NCI-H1105 treated with DMSO at 0.1 percent for 48 hours (cell line): ENCODE measurements at places on chromosomes 12 and 14.

DNA sequence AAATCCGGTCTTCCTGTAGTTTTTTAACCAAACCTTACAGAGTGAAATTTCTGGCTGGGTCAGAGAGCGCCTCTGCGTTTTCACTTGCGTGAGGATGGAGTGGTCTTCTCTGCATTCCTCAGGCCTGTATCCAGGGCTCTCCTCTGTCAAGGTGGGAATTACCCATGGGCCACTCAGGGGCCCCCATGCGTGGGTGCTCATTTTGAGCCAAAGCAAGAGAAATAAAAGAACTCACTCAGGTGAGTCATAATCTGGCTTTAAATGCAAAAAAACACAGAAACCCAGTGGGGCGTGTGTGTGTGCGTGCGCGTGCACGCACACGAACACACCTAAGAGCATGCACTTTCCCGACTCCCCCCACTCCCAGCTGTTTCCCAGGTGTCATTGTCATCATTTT is 104.0 kb upstream of the PWP1 start:
- DNase-seq = no peak

DNA sequence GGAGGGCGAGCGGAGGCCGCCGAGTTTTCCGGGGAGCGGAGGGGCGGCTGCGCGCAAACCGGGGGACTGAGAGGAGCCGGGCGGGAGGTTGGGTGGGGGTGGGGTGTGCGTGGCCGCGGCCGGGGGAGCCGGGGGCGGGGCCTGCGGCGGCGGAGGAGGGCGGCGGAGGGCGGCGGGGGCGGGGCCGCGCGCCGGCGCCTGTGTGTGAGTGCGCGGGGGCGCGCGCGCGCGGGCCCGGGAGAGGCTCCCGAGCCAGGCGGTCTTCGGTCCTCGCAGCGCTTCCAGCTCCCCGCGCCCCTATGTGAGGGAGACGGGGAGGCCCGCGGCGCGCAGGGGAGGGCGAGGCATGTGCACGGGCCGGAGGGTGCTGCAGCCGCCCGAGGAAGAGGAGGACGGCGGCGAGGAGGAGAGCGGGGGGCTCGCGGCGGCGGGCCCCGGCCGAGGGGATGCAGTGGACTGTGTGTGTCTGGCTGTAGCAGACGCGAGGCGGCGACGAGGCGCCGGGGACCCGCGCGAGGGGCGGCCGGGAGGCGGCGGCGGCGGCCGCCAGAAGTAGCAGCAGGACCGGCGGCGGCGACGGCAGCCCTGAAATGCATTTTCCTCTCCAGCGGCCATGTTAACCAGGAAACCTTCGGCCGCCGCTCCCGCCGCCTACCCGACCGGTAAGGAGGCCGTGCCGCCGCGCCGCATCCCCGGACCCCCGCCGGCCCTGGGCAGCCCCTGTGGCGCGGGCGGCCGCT is at the start of gene DYRK2:
Gene DYRK2 (plus strand): TSS at position 225 of the 740 bp plus-strand sequence. CDS start 389 bp downstream, at position 614.
- DNase-seq = peak; percentile 80

DNA sequence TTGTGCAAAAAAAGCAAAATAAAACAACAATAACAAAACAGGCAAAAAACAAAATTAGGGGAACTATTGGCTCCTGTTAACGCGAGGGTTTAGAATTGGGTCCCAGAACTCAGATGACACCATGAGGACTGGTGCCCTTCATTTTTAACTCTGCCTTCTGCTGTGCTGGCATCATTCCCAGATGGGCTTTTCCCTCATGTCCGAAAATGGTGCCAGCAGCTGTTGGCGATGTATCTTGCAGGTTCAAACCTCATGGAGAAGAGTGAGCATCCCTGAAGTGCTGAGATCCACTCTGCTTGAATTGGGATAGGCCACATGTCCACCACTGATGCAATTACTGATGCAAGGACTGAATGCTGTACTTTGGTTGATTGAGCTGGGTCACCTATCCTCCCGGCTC is 61.1 kb downstream of the MYRFL start:
- no peak for DNase-seq

DNA sequence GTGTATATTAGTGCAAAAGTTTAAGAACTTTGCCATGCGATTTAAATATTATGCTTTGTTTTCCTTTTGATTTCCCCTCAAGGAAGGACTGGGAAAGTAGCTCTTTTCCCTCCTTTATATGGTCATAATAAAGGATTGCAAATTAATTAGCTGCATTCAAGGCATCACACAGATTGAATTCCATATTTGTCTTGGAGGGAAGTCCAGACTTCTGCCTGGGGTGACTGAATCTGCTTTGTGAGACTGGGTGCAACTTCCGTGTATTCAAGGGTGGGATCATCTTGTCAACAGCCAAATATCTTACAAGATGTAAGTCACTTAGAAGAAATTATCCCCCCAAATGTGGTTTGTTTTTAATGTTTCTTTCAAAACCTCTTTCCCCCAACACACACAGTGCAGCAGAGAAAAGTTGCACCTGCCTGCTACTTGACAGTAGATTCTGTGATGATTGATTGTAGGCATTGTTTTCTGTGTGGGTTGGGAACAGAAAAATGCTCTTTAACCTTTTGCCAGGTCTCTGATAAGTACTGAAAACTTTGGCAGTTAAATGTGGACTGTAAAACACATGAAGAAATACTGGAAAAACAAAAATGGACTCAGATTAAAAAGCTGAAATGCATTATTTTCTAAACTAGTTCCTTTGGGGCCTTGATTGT is 28.4 kb downstream of the STK38L start:
- DNase-seq = peak; percentile 93

DNA sequence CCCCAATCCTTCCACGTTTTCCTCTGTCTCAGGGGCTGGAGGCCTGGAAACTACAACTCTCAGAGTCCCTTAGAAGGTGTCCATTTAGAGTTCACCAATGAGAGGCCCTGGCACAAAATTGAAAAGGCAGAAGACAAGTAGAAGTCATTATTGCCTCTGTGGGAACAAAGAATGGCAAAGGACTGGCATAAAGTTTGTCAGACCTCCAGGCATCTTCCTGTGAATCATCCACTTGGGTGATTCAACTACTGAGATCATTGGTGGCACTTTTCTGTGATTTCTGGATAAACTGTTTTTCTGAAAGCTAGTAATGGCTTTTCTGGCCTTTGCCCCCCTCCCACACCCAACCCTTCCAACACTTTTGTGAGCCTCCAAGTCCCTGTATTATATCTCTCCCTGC is 42.6 kb upstream of the C12orf42 start:
- DNase-seq = no peak

DNA sequence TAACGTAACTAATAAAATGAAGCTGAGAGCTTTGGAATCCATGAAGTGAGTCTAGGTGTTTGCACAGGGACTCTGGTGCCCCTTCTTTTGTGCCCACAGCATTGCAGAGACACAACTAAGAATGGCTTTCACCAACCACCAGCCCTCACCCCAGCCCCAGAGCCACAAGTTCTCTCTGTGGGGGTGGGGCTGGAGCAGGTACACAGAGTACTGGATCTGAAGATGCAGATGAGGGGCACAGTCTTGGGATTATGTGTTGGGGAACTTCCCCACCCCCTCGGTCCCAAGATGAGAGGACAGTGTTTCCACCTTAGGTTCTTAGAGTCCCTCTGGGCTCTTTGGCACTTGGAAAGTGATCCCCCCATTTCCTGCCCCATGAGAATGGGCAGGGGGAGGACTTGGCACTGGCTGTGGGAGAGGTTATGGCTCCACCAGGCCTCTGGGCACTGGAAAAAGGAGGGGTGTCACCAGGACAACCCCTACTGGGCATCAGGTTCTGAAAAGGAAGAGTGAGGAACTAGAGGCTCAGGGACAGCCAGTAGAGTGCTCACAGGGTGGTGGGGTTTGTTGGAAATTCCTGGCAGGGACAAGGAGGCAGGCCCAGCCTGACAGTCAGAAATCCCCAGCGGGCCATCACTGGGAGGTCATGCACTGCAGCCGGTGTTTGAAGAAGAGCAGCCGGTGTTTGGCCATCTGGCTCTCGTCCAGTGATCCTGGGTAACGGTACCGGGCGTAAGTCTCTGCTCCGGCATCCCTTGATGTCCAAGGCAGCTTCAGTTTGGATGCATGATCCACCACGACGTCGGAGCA is 6.7 kb downstream of the B4GALNT1 start:
- no peak for DNase-seq

GRCh38 chr12:57729321-57729844 is 9.2 kb downstream of the AGAP2 start:
- no peak for DNase-seq

DNA sequence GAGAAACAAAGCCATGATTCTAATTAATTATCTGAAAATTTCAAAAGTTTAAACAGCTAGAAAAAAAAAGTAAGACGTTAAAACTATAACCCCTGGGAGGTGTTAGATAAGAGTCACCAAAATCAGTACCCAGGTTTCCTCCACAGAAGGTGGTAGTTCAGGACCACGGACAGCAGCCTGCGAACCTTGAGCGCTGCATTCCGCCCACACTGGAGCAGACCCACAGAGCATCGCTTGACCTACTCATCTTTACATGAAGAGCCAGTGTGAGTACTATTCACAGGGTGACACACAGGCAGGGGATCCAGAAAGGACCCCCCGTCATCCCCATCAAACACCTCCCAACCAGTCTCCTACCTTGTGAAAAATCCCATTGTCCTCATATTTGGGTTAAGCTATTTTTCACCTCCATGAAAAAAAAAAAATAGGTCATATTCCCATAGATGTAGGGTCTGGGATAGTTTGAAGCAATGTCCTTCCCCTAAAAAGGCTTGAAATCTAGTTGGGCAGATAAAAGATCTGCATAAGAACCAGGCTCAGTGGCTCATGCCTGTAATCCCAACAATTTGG is 8.8 kb upstream of the CHGA start:
- DNase-seq = no peak

DNA sequence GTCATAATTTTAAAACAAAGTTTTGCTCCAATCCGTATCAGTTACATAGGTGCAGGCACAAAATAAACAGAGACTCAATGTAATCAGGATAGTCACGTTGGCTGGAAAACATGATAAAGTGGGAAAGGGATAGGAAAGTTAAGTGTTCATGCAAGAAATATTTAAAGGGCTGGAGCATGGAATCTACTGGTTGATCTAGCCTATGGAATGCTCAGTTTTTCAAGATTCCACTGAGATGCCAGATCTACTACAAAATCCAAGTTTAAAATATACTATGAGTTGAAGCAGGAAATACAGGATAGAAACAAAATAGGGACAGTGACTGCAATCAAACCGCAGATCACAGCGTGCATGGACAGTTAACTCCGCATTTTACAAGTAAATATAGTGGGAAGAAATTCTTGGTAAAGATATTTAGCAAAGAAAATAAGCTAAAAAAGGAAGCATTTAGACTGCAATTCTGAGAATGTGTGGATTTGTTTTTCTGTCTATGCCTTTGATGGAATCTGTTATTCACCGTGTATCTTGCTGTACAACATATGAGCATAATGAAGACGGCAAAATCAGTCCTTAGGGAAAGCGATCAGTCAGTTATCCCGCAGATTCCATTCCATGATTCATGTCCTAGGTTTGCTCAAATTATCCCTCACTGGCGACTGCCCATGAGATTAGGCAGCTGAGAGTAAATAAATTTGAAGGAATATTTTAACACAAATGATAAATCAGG is 1044.3 kb downstream of the FLRT2 start:
- no peak for DNase-seq

DNA sequence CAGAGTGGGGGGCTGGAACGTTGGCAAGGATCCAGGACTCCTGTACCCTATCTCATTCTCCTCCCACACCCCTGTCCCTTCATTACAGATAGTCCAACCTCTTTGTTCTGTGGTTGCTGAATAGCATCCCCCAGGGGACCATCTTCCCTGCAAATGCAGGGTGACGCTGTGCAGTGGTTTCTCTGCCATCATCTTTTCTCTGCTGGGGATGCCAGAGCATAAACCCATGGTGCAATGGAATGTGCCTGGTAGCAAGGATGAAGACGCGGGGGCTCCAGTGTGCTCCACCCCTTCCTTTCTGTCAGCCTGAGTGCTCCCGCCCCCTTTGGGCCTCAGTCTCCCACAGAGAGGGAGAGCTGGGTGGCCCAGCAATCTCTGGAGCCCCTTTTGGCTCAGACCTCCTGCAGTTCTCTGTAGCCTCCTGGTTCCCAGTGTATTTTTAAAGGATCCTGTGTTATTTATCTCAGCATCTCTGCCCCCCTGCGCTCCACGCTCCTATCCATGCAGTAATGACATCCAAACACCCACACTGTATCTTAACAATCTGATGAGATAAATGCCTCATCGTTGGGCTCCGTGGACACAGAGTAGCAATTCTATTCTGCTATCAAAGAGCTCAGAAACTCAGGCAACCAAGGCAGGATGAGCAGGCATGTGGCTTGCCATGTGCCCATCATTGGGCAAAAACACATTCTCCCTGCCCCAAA is 212.8 kb downstream of the CACNA1C start:
- no peak for DNase-seq

DNA sequence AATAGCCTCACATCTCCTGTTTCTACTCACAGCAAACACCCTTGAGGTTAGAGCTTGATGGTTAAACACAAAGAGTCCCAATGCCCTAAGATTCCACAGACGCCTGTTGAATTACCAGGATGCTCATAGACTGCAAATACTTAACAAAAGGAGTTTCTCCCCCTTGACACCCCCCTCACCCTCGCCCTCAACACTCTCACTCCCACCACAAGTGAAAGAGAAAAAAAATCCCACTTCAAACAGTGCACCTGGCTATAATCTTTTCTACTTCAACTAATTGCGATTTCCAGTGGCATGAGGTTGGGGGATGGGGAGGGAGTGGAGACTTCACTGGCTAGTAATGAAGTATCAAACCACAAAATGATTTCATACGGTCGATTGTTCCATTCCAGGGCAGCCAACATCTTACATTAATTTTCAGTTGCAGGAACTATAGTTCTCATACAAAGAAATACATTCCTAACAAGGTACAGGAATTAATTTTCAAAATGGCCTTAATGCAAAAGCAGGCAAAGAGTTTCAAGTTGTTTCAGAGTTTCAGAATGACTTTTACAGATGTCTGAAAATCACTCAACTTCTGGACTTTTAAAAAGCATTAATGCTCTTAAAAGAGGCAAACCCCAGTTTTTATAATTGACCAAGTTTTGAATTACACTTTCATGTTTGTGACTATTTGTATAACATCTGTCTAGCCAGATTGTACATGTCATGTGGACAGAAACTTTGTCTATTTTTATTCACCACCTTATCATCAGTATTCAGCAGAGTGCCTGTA is 390.7 kb downstream of the C12orf75 start:
- DNase-seq = peak; percentile 93

GRCh38 chr12:64658892-64659481 is 48.7 kb downstream of the RASSF3 start:
- no peak for DNase-seq

DNA sequence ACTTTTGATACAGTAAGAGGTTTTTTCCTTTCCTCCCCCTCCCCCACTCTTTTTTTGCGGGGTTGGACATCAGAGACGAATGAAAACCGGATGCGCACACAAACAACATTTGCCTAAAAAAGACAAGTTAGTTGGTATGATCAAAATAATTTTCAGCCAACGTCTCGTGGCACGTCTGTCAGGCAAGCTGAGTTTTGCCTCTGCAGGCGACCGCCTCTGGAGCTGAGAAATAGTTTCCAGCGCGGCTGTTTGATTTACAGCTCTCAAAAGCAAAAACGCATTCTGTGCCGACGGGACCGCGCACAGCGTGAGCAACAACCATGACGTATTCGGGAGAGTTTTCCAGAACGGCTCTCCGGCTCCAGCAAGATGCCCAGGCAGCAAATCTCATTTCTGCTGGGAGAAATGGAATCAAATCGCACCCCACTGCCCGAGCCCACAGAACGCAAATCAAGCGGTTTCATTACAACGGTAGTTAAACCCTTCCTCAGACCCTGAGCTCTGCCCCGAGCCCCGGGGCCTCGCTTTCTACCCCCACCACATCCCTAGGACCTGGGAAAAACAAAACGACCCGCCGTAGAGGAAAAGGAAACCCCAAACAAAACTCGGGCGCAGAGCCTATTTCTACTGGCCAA is 14.2 kb upstream of the CALM1 start:
- peak; percentile 76 for DNase-seq
